Mucosa of gallbladder (tissue), 1 donor: ENCODE measurements at places on chromosomes 3 and 15. TPM values are rescaled to one million over a fixed set of nuclear protein-coding genes. Genes with fewer than 3 reads are reported as not detected.

DNA sequence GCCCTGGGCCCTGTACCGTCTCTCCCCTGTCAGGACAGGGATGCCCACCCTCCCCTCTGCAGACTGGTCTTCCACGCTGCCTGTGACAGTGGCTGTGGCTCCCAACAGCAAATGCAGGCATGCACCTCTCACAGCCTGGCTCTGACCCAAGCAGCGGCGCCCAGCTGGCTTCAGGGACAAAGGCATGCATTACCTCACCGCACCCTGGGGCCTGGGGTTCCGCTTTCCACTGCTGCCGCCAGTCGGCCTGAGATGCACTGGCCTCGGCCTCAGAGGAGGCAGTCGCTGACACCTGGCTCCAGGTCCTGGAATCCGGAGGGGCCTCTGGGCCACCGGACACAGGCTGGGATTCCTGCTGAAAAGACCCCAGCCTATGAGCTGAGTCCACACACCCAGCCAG is 70.3 kb downstream of the SCN5A start:
- peak; percentile 9 for DNase-seq

GRCh38 chr15:76730262-76730661 is 174.9 kb downstream of the SCAPER start:
- DNase-seq, result no peak

GRCh38 chr3:194586836-194587235 is 46.4 kb downstream of the TMEM44 start:
- no peak for DNase-seq

GHSR gene
- not detected for total RNA-seq

- DNase-seq, result no peak
Observed at GRCh38 chr3:59753808-59754450, 704.1 kb upstream of the CFAP20DC start.

TMIE gene
- total RNA-seq, result 0.29 TPM

TMC3 gene
- 0.06 TPM for total RNA-seq

- DNase-seq, result no peak
Observed at GRCh38 chr15:34941831-34942230, 27.7 kb downstream of the AQR start.

DNA sequence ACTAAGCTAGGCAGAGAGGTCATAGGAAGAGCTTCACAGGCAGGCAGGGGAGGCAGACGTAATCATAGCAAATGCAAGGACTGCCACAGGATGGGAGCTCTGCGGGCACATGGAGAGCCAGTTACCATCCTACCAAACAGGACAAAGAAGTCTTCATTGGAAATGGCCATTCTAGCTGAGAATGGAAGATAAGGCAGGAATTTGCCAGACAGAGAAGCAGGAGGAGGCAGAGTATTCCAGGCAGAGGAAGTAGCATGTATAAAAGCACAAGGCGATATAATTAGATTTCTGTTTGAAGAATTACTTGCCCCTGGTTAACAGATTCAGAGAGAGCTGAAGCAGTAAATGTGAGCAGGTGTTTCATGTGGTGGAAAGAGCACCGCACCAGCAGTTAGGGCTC is 3.5 kb upstream of the SEMA5B start:
- DNase-seq, result no peak

GRCh38 chr15:89367485-89368451 is 33.1 kb upstream of the POLG start:
- DNase-seq, result no peak

HOMER2 gene
- 152 TPM for total RNA-seq

- no peak for DNase-seq
Observed at GRCh38 chr15:79025802-79026201, 64.8 kb downstream of the RASGRF1 start.

SAMMSON gene
- total RNA-seq, result not detected

- no peak for DNase-seq
Observed at GRCh38 chr15:37756407-37756806, 178.0 kb upstream of the TMCO5A start.

MAGEL2 gene
- total RNA-seq, result 0.40 TPM

KBTBD13 gene
- total RNA-seq, result not detected

DNA sequence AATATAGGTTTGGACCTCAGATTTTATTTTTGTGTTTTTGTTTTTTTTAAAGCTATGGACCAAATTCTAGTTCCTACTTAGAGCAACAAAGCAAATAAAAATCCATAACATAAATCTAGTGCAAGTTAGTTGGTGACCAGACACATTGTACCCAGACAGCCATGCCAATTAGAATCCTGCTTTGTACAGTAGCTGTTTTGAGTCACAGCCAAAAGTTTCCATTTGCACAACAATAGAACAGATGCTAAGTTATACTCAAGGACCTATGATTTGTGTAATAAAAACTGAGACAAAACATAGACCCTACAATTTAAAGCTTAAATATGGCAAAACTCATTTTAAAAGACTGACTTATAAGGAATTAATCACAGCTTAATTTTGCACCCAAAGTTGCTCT is 513.1 kb upstream of the CBLB start:
- no peak for DNase-seq

DNA sequence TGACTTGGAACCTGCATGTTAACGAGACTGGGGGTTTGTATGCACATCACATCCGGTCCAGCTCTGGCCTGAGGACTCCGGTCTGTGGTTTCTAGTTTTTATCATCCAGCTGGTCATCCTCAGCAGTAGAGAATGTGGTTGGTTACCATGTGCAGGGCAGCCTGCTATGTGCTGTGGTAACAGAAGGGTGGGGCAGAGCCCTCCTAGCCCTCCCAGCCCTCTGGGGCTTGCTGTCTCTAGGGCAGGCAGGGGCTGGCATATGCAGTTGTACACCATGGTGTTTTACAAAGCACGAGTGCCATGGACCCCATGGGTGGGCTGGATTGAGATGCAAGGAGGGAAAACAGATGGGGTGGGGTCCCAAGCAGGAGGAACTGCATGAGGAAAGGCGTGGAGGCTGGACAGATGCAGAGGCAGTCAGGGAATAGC is 70.2 kb downstream of the APBA2 start:
- no peak for DNase-seq

DNA sequence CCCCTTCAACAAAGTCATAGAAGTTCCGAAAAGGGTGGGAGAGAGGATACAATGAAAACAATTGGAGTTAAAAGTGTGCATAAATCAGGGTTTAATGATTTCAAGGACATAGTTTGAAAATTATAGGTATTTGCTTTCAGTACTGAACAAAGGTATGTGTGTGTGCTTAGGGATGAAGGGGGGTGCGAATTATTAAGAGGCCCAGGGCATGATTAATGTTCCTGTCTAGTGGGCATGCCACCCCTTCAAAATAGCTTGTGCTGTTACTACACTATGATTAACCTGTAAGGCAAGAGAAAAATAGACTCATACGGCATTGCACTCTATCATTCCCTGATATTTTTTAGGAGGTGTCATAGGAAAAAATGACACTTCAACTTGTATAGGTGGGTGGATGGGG is 731.6 kb downstream of the NAALADL2 start:
- no peak for DNase-seq

DNA sequence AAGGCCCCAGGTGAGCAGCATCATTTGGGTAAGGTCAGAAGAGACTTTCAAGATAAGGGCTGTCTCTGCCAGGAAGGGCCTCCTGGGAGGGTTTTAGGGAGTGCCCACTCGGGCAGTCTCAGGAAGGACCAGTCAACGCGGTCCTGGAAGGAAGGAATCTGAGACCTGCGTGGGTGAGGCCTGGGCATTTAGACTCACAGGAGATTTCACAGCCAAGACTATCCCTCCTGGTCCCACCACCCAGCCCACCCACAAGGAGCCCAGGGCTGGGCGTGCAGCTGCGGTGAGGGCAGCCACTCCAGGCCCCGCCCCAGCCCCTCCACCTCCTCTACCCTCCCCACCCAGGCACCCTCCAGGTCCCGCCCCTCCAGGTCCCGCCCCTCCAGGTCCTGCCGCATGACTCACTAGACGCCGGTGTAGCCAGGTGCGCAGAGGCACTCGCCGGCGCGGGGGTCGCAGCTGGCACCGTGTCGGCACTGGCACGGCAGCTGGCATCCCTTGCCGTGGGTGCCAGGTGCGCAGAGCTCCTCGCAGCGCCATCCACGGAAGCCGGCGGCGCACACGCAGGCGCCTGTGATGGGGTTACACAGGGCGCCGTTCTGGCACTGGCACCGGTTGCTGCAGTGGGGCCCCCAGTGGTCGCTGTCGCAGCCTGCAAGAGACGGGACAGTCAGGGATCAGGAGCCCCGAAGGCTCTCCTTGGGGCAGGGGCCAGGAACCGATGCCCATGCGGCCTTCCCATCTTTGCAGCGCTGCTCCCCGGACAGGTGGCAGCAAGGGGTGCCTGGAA is 112.7 kb downstream of the RAB11A start:
- DNase-seq, result peak; percentile 14

- DNase-seq, result no peak
Observed at GRCh38 chr3:100027321-100027720, 87.0 kb downstream of the FILIP1L start.

ZNF502 gene
- total RNA-seq, result 5.5 TPM

GRCh38 chr3:57820479-57820878 is 64.4 kb downstream of the SLMAP start:
- no peak for DNase-seq

GRCh38 chr3:169362301-169362700 is 301.2 kb downstream of the MECOM start:
- no peak for DNase-seq

GRCh38 chr3:59514865-59515482 is 465.1 kb upstream of the CFAP20DC start:
- DNase-seq, result no peak

DNA sequence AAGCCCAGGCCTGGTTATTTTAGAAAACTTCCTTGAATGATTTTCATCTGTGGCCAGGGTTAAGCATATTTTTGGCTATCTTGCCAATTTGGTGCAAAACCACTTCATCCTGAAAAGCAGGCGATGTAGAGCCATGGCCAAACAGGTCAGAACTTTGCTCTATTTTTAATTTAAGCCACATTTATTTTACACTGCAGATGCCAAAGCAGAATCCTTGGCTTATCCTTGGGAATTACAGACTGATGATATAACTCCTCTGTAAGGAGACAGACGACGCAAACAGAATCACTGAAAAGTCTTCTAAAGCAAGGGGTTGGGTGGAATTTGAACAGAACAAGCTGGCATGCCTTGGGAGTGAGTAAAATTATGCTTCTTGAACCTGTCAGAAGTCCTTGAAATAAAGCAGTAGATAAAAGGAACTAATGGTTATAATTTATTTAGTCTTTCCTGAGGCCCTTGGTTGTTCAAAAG is 121.9 kb downstream of the CHST2 start:
- DNase-seq, result peak; percentile 18

PRSS50 gene
- 0.17 TPM for total RNA-seq

DNA sequence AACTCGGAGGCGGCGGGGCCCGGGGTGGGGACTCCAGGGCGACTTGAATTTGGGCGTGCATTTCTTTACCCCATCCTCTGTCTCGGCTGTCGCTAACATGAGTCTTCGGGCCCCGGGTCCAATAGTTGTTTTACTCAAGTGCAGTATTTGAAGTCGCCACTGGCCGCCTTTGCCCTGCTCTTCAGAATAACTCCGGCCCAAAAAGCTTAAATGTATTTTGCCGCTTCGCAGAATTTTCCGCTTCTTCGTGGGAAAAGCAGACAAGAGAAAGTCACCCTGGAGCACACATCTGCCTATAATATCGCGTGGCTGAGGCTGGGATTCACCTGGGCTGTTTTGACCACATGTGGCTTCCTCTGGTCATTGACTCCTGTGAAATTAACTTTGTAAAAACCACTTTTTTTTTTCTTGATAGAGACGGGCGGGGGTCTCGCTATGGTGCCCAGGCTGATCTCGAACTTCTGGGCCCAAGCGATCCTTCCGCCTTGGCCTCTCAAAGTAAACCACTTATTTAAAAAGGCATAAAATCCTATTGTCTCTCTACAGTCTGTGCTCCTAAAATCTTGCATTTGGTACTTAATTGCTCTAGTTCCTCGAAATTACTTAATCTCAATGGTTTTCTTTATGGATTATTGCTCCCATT is 676 bp downstream of the CNOT10 start:
- DNase-seq, result no peak

AMT gene
- total RNA-seq, result 20.7 TPM

PARP15 gene
- total RNA-seq, result 2.3 TPM

- no peak for DNase-seq
Observed at GRCh38 chr3:135756106-135756668, 209.3 kb upstream of the PPP2R3A start.

- DNase-seq, result peak; percentile 68
Observed at GRCh38 chr15:75170711-75171341, 30.9 kb upstream of the C15orf39 start.

DNA sequence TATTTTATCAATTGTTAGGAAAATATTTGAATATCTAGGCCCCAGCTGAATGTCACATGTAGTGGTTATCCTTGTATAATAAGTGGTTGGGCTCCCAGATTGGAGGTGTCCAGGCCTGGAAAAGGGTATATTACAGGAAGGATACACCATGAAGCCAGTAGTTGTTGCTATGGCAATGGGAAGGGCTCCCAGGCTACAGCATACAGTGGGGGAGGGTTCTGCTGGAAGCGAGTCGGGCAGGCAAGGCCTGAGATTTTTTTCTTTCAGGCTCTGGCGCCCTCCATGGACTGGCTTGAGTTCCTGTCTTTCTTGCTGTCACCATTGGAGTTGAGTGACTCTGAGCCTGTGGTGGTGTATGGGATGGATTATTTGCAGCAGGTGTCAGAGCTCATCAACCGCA is 8.9 kb downstream of the ECE2 start:
- DNase-seq, result no peak

IGSF11 gene
- total RNA-seq, result 5.3 TPM

DNA sequence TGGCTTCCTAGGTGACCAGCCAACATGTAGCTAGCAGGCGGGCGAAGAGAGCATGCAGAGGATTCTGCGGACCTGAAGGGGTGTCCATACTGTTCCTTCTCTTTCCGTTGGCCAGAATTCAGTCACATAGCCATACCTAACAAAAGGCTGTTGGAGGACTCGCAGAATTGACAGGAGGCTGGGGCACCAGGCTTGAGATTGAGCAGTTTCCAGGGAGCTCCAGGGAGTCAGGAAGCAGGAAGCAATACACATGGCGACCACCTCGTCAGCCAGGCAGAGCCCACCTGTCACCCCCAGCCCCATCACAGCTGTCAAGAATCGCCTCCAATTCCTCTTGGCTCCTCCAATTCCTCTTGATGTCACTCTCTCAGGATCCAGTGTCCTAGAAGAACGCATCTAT is 13.2 kb upstream of the DNAJA4 start:
- no peak for DNase-seq

C2CD4A gene
- total RNA-seq, result 0.17 TPM

- DNase-seq, result no peak
Observed at GRCh38 chr3:170737498-170738162, 132.4 kb downstream of the RPL22L1 start.

PPP1R14D gene
- 23.4 TPM for total RNA-seq
